ENCODE measurements at places on chromosomes 1 and 21.

DNA sequence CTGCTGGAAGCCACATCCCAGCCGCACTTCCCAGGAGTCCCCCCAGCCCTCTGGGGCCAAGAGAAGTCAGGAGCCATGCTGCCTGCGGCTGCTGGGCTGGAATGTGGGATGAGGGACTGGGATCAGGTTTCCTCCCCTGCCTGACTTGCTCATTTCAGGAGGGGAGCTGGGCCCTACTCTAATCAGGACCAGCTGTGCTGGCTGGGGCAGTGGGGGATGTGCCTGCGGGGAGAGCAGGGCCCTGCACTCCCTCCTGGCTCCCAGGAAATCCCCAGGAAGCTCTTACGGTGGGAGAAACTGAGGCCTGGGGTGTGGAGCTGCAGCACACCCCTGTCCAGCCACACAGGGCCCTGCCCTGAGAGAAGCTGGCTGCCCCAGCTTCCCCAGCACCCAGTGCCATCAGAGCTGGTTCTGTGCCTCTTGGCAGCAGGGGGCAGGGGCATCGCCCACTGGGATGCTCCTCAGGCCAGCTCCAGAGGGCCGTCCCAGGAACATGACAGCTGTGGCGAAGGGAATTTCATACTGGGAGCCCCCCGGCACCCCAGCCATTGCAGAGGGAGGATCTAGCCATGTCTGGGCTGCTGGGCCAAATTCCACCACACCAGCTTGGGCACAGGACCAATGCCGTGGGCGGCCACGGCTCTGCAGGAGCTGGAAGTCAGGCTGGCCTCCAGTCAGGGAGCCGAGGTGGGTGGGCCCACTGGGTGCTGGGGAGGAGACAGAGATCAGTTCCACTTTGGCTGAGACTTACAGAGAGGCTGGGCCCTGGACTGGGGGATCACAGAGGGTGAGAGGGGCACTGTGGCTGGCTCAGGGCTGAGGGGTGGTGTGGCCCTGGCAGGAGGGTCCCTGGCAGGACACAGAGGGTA, 21.3 kb upstream of the PRSS38 start:
- DNase-seq: no peak

GRCh38 chr1:8162168-8162567, 136.1 kb upstream of the ERRFI1 start:
- DNase-seq: peak; percentile 89

GRCh38 chr1:45356186-45356585, 15.9 kb upstream of the MUTYH start:
- peak; percentile 29 for DNase-seq

GRCh38 chr1:183873642-183874041, 68.7 kb downstream of the RGL1 start:
- DNase-seq: no peak

- no peak for DNase-seq
Measured at GRCh38 chr1:26318338-26319064, 743 bp downstream of the CD52 start.

DNA sequence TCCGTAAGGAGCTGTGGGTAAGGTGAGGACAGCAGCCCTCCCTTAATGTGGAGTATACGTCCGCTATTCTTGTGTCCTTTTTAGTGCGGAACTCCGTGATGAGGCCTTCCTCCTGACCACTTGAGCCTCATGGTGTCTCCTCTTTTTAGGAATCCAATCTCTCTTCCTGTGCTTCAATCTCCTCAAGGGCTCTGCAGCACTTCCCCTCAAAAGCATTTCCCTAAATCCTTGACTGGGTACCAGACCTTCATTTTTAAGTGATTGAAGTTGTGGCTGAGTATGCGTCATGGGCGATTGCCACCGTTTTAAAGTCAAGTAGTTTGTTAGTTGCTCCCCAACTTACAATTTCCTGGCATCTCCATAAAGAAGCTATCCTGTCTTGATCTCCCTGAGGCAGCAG, 62.8 kb downstream of the SAMSN1 start:
- no peak for DNase-seq

GRCh38 chr21:25955646-25956045, 214.9 kb downstream of the APP start:
- no peak for DNase-seq

- peak; percentile 72 for DNase-seq
Measured at GRCh38 chr1:58896246-58897183, 112.7 kb upstream of the JUN start.

- DNase-seq: peak; percentile 48
Measured at GRCh38 chr1:87174724-87175245, 153.9 kb upstream of the LMO4 start.

GRCh38 chr1:160083968-160084770, 2.8 kb downstream of the KCNJ9 start:
- DNase-seq: peak; percentile 50

DNA sequence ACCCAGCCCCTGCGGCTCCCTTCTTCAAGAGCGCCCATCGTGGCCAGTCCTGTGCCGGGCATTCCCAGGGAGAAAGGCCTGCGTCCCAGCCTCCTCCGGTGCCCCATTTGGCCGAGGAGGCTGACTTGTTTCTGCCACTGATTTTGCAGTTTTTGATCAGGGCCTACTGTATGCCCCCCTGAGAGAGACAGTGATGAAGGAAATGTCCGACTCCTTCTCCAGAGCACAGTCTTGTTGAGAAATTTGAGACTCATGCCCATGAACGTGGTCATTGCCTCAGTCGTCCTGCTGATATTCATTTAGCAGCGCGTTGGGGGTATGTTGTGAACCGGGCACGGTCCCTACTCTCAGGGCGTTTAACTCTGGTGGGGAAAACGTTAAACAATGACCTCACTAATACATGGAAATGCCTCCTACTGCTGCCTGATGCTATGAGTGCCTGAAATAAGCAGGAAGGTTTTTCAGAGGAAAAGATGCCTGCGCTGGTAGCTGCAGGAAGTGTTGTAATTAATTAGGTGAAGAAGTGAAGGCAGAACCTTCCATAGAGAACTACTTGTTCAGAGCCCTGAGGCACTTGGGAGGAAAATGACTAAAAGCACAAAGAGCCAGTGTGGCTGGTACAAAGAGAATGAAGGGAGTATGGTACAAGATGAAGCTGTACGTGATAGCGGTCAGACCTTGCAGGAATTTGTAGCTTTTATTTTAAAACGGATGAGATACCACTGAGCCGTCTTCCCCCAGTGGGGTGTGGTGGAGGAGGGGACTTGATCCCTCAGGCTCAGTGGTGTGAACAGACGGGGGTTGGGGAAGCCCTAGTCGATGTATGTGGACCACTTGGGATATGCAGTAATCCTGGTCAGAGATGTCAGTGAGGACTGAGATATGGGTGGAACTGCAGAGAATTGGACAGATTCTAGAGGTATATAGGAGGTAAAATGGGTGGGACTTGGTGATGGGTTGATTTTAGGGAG, 730 bp downstream of the ZCCHC17 start:
- DNase-seq: no peak

- DNase-seq: no peak
Measured at GRCh38 chr1:203281851-203282661, 23.3 kb upstream of the BTG2 start.

DNA sequence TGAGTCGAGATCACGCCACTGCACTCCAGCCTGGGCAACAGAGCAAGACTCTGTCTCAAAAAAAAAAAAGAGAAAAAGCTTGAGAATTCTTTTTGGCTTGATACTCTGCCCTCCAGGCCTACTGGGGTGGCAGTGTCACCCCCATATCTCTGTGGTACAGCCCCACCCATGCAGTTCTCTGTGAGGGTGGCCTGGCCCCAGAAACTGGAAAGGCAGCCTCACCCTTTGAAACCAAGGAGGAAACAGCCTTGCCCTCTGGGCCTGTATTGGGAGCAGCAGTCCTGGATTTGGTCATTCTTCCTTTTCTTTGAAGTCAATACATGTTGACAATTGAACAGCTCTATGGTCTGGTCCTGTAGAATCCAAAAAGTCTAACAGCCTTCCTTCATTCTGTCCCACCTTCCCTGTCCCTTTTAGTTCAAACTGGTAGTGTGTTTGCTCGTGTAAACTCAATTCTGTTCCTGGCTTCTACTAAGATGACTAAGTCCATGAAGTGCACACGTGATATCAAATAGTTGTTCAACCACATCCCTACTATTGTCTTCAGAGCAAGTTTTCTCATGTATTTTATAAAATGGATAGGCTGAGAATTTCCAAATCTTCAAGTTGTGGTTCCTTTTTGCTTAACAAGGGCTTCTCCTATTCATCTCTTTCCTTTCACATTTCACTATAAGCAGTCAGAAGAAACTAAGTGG, 13.2 kb downstream of the ST7L start:
- DNase-seq: no peak

- DNase-seq: no peak
Measured at GRCh38 chr21:17214801-17215200, 298.0 kb upstream of the CXADR start.

All from NCI-H510A treated with DMSO at 0.1 percent for 48 hours (cell line).